ENCODE measurements at places on chromosomes 3 and 15.

DNA sequence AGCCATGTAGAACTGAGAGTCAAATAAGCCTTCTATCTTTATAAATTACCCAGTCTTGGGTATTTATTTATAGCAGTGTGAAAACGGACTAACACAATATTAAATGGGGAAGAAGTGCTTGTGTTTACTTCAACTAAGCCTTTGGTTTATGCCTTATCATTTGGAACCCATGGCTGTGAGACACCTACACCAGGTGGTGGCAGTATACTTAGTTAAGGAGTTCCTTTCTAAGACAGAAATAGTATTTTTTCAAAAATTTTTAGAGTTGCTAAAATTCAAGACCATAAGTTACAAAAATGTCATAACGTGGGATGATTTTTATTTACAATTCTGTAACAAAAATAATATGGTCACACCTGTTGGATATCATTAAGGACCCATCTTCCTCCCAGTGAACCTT lies 354.5 kb upstream of the SOX14 start:
- DNase-seq, result no peak

DNA sequence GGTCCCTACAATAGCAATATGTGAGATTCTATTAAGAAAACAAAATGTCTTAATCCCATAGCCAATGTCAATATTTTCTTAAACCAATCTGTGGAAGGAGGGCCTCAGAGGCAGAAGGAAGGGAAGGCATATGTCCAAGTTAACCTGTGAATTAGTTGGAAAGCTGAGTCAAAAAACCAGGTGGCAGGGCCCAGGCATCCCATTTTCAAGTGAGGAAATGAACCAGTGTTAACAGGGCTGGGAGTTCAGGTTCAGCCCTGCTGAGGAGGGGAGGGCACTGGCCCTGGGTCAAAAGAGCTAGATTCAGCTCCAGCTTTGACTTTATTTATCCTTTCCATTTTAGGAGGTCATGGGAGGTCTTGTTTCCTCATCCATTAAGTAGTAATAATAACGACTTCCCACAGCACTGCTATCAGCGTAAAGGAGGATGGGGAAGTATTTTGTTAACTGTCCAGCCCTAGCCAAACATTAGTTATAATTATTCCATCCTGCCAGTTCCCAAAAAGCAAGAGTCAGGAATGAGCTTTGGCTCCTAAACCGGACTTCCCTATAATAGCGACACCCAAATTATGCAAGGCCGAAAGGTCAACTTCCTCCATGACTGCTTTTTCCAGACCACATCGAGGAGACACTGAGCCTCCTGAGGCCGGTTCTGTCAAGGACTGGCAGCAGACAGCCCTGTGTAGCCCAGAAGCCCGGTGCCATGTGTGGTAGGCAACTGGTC lies 3.2 kb downstream of the MASP1 start:
- DNase-seq, result no peak

- no peak for DNase-seq
Measured at GRCh38 chr3:44030687-44031305, 210.9 kb upstream of the TOPAZ1 start.

- no peak for DNase-seq
Measured at GRCh38 chr15:33840615-33841014, 127.7 kb upstream of the CHRM5 start.

- no peak for DNase-seq
Measured at GRCh38 chr3:2793987-2794386, 316.2 kb downstream of the IL5RA start.

DNA sequence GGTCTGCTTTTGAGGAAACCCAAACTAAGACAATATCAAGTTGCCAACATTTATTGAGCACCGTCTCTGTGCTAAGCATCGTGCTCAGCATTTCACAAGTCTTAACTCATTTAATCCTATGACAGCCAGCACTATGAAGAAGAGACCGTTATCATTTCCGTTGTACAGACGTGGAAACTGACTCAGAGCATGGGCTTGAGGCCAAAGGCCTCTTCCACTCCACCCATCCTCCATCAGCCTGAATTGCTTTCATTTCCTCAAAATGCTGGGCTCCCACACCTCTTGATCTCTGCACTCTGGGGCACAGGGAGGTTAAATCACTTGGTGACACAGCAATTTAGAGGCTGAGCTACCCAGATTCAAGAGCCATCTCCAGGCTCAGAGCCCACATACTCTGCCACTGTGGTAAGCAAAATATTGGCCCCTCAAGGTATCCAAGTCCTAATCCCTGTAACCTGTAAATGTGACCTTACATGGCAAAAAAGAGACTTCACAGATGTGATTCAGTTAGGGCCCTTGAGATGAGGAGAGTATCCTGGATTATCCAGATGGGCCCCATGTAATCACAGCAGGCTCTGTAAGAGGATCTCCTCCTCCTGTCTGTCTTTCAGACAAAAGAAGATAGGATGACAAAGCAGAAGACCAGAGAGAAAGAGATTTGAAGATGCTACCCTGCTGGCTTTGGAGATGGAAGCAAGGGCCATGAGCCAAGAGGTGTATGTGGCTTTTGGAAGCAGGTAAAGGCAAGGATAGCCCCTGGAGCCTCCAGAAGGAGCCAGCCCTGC lies 24.3 kb upstream of the FLNB start:
- DNase-seq, result no peak

GRCh38 chr3:55416331-55416821 lies 70.7 kb downstream of the WNT5A start:
- no peak for DNase-seq

DNA sequence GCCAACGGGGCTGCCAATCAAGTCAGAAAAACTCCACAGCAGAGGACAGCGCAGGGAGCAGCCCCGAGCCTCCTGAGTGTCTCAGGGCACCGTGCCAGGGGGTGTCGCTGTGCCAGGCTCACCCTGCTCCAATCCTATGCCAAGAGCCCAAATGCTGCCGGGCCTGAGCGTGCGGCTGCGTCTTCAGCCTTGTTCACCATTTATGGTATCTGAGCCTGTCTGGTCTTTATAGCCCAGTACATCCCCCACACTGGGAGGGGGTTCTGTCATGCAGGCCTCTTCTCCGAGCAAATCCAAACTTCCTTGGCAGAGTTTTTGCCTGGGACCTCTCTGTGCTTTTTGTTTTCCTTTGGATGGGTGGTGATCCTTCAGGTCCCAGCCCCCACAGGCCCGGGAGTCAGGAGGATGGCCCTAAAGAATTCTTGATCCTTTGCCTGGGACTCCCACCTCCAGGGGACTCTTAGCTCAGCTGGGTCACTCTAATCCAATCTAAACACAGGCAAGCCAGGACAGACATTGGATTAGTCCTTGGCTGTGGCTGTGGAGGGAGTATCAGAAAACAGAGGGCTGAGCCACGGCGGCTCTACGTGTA lies 135.1 kb upstream of the HACD2 start:
- DNase-seq, result no peak

DNA sequence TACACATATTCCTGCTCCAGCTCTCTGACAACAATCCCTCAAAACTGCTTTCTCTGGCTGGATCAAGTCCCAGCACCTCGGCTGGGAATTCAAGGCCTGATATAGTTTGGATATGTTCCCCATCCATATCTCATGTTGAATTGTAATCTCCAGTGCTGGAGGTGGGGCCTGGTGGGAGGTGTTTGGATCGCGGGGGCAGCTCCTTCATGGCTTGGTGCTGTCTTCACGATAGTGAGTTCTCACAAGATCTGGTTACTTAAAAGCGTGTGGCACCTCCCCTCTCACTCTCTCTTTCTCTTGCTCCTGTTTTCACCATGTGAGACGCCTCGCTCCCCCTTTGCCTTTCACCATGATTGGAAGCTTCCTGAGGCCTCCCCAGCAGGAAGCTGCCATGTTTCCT lies 47.4 kb upstream of the SYN2 start:
- DNase-seq, result no peak

GRCh38 chr3:140768941-140769340 lies 91.1 kb downstream of the TRIM42 start:
- DNase-seq, result no peak

GRCh38 chr15:97009031-97009431 lies 678.5 kb downstream of the NR2F2 start:
- no peak for DNase-seq

DNA sequence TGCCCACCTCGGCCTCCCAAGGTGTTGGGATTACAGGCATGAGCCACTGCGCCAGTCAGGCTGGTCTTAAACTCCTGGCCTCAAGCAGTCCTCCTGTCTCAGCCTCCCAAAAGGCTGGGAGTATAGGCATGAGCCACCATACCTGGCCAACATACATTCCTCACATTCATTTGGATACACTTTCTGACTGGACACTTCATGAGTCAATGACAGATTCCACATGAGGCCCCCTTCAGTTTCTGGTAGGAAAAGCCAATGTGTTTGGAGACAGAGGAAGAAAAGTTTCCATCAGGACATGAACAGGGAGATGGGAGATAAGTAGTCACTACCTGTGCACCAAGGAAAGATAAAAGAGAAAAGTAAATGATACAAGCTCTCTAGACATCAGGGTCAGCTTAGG lies 49.4 kb upstream of the GSK3B start:
- no peak for DNase-seq

DNA sequence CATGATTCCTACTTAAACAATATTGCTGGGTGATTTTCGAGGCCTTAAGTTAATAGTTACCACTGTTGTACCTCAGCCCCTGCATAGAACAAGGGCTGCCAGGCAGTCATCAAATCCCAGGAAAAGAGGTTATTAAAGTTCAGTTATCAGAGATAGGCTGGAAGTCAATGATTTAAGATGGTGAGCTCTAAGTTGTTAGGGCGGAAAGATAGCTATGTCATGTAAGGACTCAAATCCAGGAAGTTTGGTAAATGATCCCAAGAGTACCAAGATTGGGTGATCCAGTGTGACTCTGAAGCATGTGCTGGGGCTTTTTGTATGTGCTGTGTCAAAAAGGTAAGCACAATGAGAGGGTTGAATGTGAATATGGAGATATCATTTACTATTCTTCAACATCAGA lies 287.9 kb downstream of the NLGN1 start:
- no peak for DNase-seq

DNA sequence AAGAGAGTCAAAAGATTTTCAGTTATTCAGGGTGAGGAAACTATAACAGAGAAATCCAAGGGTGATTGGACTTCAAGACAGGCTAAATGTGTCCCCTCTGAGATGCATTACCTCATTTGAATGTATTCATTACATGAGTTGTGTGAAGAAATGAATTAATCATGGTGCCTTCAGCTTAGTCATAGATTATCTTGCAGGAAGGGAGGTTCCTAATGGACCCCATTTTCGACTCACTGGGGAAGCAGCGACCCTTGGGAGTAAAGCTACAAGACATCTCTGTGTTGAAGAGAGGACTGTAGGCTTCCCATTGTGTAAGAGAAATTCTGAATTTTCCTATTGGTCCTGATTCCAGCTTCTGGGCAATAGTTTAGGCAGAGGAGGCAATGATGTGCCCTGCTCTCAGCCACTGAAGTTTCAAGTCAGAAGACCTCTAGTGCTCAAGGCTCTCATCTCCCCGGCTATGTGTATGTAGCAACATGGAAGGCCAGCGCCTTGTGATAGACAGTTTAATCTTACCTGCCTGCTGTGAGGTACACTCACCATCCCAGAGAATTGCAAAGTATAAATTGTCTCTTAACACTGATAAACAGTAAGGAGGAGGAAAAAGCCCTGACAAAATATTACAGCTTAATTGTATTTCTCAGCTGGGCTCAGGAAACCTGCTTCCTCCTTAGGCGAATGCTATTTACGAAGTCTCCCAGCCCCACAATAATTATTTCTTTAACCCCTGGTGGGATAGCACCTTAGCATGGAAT lies 133.8 kb downstream of the PDCD6IP start:
- DNase-seq, result no peak

DNA sequence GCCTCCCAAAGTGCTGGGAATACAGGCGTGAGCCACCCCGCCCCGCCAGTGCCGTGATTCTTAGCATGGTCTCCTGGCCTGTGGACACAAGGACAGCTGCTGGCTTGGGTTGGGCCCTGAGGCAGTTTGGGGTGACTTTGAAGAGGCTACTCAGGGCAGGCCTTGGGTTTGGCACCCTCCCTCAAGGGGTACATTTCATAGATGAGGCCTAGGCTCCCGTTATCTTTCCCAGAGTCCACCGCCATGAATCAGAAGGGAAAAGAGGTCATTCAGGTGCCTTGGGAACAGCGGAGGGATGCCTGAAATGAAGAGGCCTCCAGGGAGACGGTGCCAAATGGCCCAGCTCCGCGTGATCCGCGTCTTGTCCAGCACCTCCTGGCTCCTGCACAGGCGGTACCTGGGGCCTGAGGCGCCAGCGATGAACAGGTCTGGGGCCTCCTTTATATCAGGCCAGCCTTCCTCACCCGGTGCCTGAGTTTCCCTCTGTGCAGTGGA lies 9.3 kb downstream of the GNAI2 start:
- DNase-seq, result no peak

DNA sequence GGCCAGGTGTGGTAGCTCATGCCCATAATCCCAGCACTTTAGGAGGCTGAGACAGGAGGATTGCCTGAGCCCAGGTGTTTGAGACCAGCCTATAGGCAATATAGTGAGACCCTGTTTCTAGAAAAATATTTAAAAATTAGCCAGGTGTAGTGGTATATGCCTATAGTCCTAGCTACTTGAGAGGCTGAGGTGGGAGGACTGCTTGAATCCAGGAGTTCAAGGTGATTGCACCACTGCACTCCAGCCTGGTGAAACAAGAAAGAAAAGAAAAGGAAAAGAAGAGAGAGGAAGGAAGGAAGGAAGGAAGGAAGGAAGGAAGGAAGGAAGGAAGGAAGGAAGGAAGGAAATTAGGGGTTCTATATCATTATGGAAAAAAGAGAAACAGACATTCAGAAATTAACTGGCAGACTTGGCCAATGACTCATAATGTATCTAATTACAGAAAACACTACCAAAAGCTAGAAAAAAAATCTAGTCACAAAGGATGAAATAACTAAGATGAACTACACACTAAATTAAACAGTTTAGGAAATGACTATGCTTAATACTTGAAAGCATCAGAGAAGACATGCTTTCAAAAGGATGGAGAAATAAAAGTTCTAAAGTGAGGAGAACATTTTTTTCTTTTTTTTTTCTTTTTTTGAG lies 45.4 kb upstream of the TERB2 start:
- no peak for DNase-seq

DNA sequence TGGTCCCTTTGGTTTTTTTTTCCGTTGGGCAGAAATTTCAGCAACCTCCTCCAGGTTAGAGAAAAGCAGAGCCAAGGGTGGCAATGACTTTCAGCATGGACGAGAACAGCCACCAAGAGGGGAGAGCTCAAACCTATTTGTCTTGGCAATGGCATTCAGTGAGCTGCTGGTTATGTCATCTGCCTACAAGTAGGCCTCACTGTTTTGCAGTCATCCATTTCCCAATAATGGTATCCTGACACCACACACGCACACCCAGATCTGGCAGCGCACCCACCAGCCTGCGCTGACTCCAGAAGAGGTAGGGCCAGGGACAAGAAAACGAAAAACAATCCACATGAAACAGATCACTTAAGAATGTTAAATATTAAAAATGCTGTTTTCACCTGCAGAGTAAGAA lies 92.3 kb downstream of the MAGI1 start:
- no peak for DNase-seq

DNA sequence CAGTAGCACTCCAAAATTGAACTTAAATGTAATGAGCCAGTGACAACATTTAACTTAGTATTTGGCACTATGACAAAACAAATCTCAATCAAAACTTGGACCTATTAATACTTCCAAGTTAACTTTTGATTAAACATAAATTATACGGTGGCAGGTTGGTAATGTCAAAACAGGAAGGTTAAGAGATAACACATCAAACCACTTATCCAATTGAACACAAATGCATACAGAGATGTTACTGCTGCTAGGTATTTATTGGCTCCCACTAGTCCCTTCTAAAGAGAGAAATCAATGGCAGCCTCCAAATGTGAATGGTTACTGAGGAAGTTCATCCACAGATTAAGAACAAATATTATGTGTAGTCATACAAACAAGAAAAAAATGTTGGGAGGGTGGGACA lies 1.8 kb downstream of the GSK3B start:
- no peak for DNase-seq
